Right lobe of liver (tissue), 6 donors: ENCODE measurements at places on chromosomes 16 and 17. TPM values are rescaled to one million over a fixed set of nuclear protein-coding genes. Genes with fewer than 3 reads are reported as not detected.

Gene TAT
- 1,016 TPM for total RNA-seq

Gene VAT1L
- total RNA-seq = 0.19 TPM

Gene PLA2G10
- not detected for total RNA-seq

Gene SMIM22
- not detected for total RNA-seq

Gene ACSM2A
- total RNA-seq = 120 TPM

Gene KRT12
- total RNA-seq = not detected

Gene C16orf92
- total RNA-seq = not detected

GRCh38 chr17:17784657-17785267 lies 52.0 kb downstream of the SREBF1 start:
- no peaks in the 10 kb centered on the region for H3K36me3 ChIP-seq
- H3K27me3 ChIP-seq = no peaks in the 10 kb centered on the region
- no peak for DNase-seq
- H3K4me3 ChIP-seq = no peak overlapping the region

GRCh38 chr16:85290626-85291301 lies 178.5 kb upstream of the CIBAR2 start:
- H3K4me3 ChIP-seq = no peak overlapping the region
- H3K27ac ChIP-seq = peak overlapping the region; percentile 91
- H3K4me1 ChIP-seq = no peaks in the 10 kb centered on the region
- H3K36me3 ChIP-seq = no peaks in the 10 kb centered on the region
- DNase-seq = no peak

- peak; percentile 79 for DNase-seq
- H3K4me3 ChIP-seq = peak overlapping the region; percentile 7
- no peaks in the 10 kb centered on the region for H3K36me3 ChIP-seq
- no peaks in the 10 kb centered on the region for H3K27me3 ChIP-seq
These were observed 20.9 kb upstream of the KRT19 start for GRCh38 chr17:41548844-41549595.

- no peaks in the 10 kb centered on the region for H3K36me3 ChIP-seq
- H3K4me3 ChIP-seq = no peak overlapping the region
These were observed 79.0 kb downstream of the RPA1 start for GRCh38 chr17:1908699-1909309.

- no peaks in the 10 kb centered on the region for H3K27me3 ChIP-seq
- no peaks in the 10 kb centered on the region for H3K36me3 ChIP-seq
- no peaks in the 10 kb centered on the region for H3K4me1 ChIP-seq
- H3K27ac ChIP-seq = peak overlapping the region; percentile 5
These were observed 16.1 kb downstream of the NAA60 start for GRCh38 chr16:3459401-3460090.

- DNase-seq = no peak
- no peaks in the 10 kb centered on the region for H3K27me3 ChIP-seq
- no peaks in the 10 kb centered on the region for H3K36me3 ChIP-seq
- H3K27ac ChIP-seq = no peak overlapping the region
These were observed 20.9 kb downstream of the IRX3 start for GRCh38 chr16:54265575-54266107.

DNA sequence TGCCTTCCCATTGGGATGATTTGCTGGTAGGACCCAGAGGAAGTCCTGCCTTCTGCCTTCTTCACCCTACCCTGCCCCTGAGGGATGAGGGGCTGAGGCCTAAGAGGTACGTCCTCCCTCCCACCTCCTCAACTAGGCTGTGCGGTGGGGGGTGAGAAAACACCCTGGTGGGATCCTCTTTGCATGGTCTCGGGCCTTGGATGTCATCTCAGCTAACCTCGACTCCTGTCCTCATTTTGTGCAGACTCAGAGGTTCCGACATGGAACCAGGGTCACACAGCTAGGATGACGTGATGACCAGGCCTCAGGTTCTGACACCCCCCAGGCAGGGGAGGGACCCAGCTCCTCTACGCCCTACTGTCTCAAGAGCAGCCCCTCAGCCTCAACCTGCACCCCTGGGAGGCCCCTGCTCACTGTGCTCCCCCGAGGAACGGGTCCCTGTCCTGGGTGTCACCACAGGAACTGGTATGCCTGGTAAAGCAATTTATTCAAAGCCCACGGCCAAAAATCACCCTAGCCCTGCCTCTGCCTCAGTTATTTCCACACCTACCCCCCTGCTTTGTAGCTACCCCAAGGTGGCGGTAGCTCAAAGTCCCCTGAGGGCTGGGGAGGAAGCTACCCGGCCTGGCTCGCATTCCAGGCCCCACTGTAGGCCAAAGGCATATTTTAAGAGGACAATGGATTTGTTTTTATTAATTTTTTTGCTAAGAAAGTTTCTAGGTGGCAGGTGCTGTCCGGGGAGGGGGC lies 17.5 kb downstream of the UNC13D start:
- peaks cover 22% of the 10 kb centered on the region for H3K4me1 ChIP-seq
- DNase-seq = no peak
- no peaks in the 10 kb centered on the region for H3K27me3 ChIP-seq

DNA sequence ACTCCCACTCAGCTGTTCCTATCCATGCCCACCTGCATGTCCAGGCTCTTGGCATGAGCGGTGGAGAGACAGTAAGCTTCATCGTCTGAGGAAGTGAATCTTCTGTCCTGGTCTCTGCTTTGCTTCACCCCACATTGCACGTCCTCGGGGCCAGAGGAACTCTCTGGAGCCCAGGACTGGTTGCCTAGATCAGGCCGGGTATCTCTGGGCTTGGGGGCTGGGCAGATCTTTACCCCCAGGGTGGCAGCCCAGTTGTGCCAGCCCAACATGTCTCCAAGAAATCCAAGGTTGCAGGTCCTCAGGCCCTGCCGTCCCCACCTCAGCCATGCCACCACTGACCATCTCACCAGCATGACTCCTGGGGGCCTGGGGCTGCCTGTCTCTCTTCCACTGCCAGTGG lies 58.3 kb downstream of the BEAN1 start:
- H3K4me3 ChIP-seq = no peak overlapping the region
- no peaks in the 10 kb centered on the region for H3K4me1 ChIP-seq
- DNase-seq = no peak
- H3K27me3 ChIP-seq = no peaks in the 10 kb centered on the region
